ENCODE measurements at places on chromosomes 5 and 9.
A peak's percentile ranks its signal among the peaks of the same experiment; 100 is the strongest.

- DNase-seq, result no peak
Measured at GRCh38 chr5:90844931-90845330, 286.3 kb downstream of the ADGRV1 start.

DNA sequence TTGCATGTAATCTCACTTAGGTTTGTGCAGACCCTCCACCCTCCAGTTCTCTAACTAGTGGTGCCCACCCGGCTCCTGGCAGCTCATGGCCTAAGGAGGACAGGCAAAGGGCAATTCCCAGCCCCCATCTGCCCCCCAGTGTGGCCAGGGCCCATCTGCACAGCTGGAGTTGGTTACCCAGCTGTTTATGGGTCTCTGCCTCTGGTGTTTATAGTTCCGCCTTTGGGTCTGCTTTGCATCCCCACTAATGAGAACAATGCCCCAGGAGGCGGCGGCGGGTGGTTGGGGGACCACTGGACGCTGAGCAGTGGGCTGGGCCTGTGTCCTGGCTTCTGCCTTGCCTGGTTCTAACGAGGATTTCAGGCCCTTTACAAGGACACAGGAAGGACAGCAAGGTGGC, 62.4 kb downstream of the NDST1 start:
- no peak for DNase-seq

GRCh38 chr9:137227054-137227852, at the start of gene RNF224:
Gene RNF224, plus strand, starts transcription at chr9:137227502. Its CDS starts 834 bp downstream, at chr9:137228336.
- DNase-seq, result peak; percentile 98

- peak; percentile 83 for DNase-seq
Measured at GRCh38 chr5:36743891-36744772, 132.4 kb upstream of the NIPBL start.

- no peak for DNase-seq
Measured at GRCh38 chr5:118430076-118430475, 558.3 kb downstream of the DTWD2 start.

- DNase-seq, result no peak
Measured at GRCh38 chr5:133896873-133897272, 71.6 kb downstream of the C5orf15 start.

DNA sequence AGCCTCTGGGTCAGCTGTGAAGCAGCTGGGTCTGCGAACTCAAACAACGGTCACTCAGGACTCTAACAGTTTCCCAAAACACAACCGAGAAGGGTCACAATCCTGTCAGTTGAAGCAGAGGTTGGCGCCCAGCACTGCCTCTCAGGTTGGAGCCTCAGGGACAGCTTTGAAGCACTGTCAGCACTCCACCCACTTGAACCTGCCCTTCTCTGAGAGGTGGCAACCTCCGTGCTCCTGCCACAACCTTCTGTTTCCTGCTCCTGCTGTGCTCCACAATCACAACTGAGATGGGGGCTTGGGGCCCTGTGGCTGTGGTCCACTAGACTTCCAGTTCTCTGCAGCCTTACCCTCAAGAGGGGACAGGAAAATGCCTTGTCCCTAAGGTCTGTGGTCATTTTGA, 21.7 kb upstream of the LCP2 start:
- no peak for DNase-seq

DNA sequence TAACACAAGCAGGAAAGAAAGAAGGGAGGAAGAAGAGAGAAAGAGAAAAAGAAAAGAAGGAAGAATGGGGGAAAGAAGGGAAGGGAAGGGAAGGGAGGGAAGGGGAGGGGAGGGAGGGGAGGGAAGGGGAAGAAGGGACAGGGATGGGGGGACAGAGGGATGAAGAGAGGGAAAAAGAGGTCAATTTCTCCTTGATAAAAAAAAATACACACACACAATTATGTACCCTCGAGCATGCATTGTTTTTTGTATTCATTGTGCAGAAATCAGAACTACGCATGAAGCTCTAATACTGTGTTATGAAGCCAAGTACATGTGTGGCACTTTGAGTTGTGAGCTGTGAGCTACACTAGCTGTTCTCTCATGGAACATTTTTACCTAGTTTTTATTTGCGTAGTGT, 274.9 kb upstream of the CDH18 start:
- DNase-seq, result no peak

DNA sequence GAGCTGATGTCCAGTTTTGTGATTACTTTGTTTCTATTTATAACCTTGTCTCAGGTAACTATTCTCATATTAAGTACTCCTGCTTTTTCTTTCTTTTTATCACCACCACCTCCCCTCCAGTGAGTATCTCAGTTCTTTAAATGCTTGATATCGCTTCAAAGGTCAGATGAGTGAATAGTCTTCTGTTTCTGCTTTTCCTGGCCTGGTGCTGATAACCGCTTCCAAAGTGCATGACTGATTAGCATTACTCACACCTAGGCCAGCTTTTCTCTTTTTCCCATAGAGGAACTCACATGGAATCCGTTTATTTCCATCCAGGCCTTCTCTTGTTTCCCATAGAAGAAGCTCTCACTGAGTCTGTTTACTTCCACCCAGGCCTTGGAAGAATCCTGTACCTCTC, 3.2 kb downstream of the SLC36A1 start:
- no peak for DNase-seq

DNA sequence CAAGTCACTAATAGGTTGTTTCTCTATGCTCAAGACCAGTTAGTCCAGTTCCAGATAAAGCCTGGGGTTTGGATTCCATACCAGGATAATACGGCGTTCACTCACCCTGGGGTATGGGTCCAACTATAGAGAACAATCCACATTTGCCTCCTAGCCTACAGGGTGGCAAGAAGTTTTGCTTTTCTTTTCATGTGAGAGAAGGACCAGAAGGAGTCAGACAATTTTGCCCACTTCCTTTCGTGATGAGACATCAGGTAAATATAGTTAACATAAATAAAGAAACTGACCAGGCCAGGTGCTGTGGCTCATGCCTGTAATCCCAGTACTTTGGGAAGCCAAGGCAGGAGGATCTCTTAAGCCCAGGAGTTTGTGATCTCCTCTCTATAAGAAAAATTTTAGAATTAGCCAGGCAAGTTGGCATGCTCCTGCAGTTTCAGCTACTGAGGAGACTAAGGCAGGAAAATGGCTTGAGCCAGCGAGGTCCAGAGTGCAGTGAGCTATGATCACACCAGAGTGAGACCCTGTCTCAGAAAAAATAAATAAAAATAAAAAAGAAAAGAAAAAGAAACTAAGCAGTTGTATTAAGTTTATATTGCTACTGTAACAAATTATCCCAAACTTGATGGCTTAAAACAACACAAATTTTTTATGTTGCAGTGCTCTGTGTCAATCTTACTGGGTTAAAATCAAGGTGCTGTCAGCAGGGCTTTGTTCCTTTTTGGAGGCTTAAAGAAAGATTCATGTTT, 7.5 kb upstream of the REEP5 start:
- DNase-seq, result no peak

DNA sequence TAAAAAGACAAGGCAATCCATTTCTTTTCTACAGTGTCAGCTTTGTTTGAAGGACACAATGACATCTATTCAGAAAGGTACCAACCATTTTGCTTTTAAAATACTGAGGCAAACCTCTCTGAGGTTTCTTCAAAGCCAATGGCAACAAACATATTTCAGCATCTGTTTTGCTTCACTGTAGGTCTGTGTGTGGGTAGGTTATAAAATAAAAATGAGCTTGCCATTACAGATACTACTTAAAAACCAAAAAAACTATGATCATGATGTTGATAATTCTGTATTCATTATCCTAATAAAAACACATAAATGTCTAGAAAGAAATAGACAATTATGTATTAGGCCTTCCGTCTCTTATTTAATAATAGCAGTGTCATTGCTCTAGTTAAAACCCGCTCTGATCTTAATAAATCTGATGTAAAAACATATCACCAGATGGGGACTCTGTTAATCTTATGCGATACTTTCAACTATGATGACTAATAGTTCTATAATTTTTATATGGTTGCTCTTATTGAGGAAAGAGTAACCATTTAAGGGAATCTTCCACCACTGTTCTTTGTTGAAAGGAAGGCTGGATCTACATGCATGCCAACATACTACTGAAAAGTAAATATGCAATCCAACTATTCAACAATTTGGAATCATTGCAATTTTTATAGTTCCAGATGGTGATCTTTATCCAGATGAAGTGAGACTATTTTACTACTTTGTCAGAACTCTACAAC, 647.2 kb downstream of the PDE4D start:
- no peak for DNase-seq

DNA sequence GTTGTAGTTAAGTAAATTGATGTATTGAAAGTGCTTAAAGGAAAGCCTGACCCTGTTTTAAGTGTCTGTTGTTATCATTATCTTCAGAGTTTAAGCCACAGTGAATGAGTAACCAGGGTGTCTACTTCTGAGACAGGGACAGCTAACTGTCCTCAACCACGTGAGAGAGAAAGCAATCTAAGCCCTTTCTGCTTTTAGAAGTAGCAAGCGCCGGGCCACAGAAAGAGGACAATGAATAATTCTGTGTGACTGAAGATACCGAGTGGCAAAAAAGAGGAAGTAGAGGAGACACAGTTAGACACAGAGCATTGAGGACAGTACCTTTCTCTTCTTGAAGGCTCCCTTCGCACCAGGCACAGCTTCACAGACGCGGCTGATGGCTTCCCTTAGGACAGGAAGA, 86.3 kb downstream of the S1PR3 start:
- no peak for DNase-seq

- no peak for DNase-seq
Measured at GRCh38 chr5:9062873-9063272, 483.0 kb downstream of the SEMA5A start.

GRCh38 chr9:136696502-136696901, 9.2 kb upstream of the AGPAT2 start:
- no peak for DNase-seq

GRCh38 chr9:99201603-99202002, 20.1 kb downstream of the ALG2 start:
- DNase-seq, result no peak

DNA sequence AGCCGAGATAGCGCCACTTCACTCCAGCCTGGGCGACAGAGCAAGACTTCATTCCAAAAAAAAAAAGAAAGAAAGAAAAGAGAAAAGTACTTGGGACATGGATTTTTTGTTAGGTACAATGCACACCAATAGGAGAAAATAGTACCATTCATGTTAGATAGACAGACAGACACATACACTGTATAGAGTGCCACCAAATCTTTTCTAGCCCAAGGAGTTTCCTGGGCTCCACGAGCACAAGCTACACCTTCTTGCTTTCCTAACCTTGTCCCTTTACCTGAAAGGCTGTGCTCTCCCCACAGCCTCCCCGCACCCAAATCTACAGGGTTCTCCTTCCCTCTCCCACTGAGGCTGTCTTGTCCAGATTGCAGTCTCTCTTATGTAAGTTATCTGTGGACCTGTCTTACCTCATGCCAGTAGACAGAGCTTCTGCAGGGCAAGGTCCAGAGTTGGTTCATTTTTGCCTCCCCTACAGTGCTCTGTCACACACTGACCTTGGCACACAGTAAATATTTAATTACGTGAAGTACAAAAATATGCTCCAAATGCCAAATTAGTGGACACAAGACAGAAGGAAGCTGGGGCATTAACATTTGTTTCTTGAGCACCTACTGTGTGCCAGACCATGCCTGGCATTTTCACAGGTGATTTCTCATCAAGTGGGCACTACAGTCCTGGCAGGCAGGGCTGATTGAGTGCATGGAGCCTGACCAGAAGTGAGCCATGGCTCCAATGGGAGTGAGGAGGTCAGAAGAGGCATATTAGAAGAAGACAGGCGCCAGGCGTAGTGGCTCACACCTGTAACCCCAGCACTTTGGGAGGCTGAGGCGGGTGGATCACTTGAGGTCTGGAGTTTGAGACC, 5.9 kb downstream of the ALAD start:
- no peak for DNase-seq

DNA sequence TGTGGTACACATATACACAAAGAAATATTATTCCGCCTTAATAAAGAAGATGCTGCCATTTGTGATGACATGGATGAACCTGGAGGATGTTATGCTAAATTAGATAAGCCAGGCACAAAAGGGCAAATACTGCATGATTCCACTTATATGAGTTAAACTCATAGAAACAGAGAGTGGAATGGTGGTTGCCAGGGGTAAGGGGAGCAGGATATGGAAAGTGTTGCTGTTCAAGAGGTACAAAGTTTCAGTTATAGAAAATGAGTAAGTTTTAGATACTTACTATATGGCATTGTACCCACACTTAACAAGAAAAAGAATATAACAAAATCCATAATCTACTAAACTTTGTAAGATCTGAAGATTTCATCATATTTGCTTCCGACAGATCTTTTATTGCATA, 252.2 kb downstream of the SYK start:
- DNase-seq, result no peak

- DNase-seq, result no peak
Measured at GRCh38 chr5:14528115-14528514, 53.5 kb upstream of the OTULINL start.

- no peak for DNase-seq
Measured at GRCh38 chr5:137206030-137206715, 293.0 kb downstream of the SPOCK1 start.

GRCh38 chr5:81884871-81885270, 87.0 kb upstream of the ATG10 start:
- no peak for DNase-seq

DNA sequence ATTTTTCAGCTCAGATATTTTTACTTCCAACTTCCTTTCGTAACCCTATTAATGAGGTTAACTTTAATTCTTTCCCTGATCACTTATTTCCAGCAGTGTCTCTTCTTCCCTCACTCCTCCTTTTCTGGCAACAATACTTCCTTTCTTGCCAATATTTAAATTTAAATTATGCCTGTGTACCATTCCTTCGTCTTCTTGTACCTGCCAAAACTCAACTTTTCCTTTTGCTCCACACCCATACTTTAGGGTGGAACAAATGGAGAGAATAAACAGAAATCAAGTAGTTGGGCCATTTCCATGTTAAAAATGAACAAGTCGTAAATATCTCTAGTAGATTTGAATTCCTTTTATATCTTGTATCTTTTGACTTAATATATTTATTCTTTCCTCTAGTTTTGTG, 66.0 kb downstream of the FER start:
- no peak for DNase-seq

DNA sequence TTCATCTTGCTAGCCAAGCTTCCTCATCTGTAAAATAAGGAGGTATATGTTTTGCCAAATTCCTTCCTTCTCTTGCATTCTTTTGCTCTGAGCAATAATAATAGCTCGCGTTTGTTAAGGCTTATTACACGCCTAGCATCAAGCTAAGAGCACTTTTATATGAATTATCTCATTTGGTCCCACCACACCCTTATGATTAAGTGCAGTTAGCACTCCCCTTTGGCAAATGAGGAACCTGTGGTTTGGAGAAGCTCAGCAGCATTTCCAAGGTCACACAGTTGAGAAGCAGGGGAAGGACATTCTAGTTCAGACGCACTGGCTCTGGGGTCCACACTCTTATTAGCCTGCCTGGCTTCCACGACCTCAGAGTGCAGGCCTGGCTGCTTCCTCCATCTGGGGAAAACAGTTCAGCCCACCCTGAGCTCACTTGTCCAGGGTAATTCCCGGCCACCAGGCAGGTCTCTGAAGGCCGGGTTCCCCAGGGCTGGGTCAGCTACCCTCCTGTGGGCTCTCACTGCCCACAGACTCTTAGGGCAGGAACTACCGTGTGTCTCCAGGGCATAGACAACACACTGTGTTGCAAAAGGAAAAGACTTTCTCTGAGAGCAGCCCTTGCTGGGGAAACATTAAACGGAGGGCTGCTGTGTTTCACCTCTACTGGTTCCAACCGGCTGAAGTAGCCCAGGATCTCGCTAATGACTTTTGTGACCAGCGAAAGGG, 9.9 kb upstream of the FBP1 start:
- peak; percentile 85 for DNase-seq

GRCh38 chr5:61279725-61280124, 52.3 kb upstream of the ZSWIM6 start:
- DNase-seq, result no peak

Measured in H54 (cell line).